Fibroblast of skin of back (primary cell): ENCODE measurements at places on chromosomes 12 and 14.

DNA sequence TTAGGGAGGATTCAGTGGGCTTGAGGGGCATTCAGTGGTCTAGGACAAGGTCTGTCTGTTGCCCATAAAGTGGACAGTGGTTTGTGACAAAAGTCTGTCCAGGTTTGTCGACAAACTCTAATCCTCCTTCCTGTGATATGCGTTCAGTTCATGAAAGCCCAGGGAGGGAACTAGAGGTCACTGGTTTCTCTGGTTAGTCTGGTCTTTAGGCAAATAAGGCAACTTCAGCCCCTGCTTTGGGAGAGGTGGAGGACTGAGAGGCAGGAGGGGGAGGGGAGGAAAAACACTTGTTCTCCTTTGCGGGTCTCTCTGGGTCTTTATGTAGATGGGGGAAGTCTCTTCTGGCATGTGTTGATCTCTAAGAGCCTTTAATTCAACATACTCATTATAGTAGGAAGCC, 235.1 kb upstream of the PWP1 start:
- no peak for DNase-seq

GRCh38 chr12:62604871-62605270, 138.2 kb downstream of the MON2 start:
- DNase-seq, result peak; percentile 37

GRCh38 chr14:34680806-34681479, 33.5 kb downstream of the CFL2 start:
- no peak for DNase-seq

DNA sequence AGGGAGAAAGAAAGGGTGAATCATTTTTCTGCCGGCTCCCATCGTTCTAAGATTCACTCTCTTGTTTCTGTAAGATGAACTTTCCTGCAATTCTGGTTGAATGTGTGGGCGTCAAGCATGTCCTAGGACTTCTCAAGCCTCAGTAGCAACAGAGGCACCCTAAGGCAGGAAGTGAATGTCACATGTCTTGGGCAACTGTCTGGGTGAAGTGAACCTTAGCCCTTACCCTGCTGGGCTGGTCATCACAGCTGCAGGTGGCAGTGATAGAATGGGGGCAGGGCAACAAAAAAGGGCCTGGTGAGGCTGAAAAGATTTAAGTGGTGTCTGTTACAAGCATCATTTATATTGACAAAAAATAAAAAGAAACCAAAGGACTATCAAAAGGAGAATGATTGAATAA, 45.9 kb upstream of the CAND1 start:
- DNase-seq, result no peak

- no peak for DNase-seq
Observed at GRCh38 chr12:81095501-81096232, 17.8 kb downstream of the ACSS3 start.

GRCh38 chr14:84783511-84783910, 746.4 kb upstream of the FLRT2 start:
- DNase-seq, result peak; percentile 68

DNA sequence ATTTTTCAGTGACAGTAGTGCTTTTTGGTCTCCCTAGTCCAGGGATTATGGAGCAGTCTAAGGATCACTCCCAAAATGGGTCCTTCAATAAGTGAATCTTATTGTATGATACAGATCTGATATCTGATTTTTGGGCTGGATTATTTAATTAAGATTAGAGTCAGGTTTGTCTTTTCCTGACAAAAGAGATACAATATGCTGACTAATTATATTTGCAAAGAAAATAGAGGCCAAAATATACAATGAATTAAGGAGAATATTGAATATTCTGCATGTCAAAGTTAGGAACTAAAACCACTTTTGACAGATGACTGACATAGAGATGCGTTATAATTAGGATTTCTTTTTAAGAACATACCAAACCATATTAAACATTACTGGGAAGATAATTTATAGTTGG, 175.2 kb downstream of the FOXG1 start:
- DNase-seq, result no peak

- no peak for DNase-seq
Observed at GRCh38 chr12:42283739-42284138, 42.2 kb downstream of the ZCRB1 start.

DNA sequence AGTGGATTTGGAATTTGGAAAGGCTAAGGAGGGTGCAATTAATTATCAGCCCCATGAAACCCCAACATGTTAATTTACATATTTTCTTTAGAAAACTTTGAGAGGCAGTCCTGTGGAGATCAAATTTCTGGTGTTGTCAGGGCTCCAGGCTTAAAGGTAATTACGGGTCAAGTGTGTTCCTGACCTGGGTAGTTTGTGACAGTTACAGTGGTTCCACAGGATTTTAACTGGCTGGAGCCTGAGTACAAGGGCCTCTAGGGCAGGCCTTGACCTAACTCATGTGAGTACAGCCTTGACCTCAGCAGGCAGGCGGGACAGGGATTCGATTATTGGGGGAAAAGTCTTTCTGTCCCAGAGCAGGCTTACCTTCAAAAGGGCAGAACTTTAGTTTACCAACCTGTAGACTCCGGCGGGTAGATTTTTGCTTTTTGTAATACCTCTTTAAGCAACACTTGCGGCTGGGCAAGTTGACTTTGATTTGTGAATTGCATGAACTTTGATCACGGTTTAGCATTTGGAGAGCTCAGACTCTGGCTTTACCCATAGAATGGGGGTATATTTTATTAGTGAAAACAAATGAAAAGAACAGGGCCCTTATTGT, 8.4 kb upstream of the PPTC7 start:
- DNase-seq, result no peak

- DNase-seq, result no peak
Observed at GRCh38 chr12:82919388-82920054, 232.8 kb downstream of the TMTC2 start.

DNA sequence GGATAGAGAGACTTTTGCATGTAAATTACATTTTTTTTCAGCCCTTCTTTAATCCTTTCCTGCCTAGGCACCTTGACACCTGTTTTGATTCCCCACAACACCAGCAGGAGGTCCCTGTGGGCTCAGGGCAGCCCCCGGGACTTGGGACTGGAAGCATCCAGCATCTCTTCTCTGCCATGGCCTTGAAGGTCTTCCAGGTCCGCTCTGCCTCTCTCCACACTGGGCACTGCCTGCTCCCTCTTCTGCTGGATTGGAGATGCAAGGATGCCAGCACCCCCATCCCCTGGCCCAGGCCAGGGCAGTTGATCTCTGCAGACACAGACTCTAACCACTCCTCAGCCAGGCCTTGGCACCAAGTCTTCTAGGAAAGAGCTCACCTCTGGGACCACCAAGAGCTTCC, 134.5 kb upstream of the C14orf180 start:
- no peak for DNase-seq

DNA sequence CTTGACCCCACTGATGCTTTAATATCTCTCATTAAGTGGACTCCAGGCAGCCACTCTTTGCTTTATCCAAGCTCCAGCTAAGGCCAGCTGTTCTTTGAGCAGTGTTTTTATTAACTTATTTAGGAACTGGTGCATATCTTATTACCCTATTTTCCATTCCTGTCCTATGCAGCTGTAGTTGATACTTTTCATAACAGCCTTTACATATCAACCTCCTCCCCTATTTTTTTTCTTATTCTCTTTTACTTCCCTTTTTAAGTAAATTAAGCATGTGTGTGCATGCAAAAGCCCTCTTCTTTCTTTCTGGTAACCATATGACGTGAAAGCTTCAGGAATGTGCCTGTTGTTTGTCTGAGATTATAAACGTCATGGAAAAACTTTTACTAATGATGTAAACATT, 121.2 kb downstream of the PTPRQ start:
- peak; percentile 61 for DNase-seq
